Cardiac septum (tissue), 1 donor: ENCODE measurements at places on chromosomes 13 and 19. TPM values are rescaled to one million over a fixed set of nuclear protein-coding genes. Genes with fewer than 3 reads are reported as not detected.

MBD3L3 gene
- total RNA-seq = not detected

IGFL2 gene
- not detected for total RNA-seq

CEACAM19 gene
- 7.6 TPM for total RNA-seq

APLP1 gene
- 39.9 TPM for total RNA-seq

DNA sequence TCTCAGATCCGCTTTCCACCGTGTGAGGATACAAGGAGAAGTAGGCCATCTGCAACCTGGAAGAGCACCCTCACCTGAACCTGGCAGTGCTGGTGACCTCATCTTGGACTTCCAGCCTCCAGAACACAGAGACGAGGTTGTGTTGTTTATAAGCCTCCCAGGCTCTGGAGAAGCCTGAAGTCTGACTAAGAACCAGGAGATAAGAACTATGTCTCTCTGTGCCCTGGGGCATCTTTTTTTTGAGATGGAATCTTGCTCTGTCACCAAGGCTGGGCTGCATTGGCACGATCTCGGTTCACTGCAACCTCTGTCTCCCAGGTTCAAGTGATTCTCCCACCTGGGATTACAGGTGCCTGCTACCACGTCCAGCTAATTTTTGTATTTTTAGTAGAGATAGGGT lies 14.5 kb downstream of the FCGBP start:
- DNase-seq = no peak

GRCh38 chr13:102872131-102872530 lies 26.3 kb downstream of the ERCC5 start:
- no peak for DNase-seq

DNA sequence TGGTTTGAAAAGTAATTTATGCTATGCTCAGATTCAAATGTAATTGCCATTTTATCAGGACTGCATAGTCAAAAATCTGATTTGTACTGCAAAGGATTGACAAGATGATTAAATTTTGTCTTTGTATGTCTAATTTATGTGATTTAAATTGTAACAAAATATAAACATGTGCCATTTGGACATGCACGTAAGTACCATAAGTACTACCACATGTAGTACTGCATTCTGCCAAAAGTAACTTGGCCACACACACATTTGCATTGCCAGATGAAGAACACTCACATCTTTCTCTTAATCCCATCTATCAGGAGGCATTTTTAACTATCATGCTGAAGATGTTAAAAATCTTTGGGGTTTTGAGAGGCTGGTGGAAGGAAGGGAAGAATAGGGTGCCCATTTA lies 133.3 kb downstream of the KLF12 start:
- no peak for DNase-seq

DNA sequence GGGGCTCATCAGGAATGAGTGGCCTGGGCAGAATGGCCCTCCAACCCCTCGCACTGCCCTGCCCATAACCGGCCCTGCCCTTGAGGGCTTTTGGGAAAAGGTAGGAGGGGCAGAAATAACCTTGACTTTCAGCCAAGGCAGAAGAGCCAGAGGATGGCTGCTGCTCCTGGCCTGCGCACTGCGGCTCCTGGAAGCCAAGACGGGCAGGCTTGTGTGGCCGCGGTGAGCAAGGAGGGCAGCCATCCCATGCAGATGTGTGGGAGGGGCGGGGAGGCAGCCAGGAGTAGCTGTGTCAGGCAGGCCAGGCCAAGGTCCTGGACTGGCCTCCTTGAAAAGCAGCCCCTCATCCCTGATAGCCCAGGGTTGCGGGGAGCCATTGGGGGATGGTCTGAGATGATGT lies 57.6 kb upstream of the URI1 start:
- DNase-seq = peak; percentile 64

GRCh38 chr13:110592665-110593064 lies 22.7 kb upstream of the NAXD start:
- no peak for DNase-seq

DNA sequence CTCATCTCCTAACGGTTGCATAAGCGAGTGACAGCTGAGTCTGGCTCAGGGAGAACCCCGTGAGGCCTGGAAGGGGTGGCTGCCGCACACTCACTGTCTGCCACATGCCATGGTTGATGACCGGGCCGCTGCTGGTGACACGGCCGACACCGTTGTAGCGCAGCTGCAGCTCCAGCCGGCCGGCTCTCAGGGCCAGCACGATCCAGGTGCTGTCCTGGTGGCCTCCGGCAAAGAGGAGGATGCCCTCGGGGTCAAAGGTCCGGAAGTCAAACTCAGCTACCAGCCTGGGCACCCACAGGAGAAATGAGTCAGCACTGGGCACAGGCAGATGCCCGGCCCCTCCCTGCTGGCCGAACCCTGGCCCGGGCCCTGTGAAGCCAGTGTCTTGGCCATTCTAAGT lies 31.7 kb downstream of the GAS6 start:
- DNase-seq = no peak
